ENCODE measurements at places on chromosomes 12 and 14. TPM values are rescaled to one million over a fixed set of nuclear protein-coding genes. Genes with fewer than 3 reads are reported as not detected.

Gene HPD
- not detected for total RNA-seq

Gene SOX5
- 1.5 TPM for total RNA-seq

Gene IFT81
- 10.4 TPM for total RNA-seq

Gene TAS2R43
- total RNA-seq, result not detected

Gene SIX1
- total RNA-seq, result 7.5 TPM

Gene LRP6
- total RNA-seq, result 29.3 TPM

Gene PLEKHH1
- 1.8 TPM for total RNA-seq

- no peak for DNase-seq
These were observed 463.2 kb upstream of the MGAT4C start for GRCh38 chr12:86719381-86719780.

DNA sequence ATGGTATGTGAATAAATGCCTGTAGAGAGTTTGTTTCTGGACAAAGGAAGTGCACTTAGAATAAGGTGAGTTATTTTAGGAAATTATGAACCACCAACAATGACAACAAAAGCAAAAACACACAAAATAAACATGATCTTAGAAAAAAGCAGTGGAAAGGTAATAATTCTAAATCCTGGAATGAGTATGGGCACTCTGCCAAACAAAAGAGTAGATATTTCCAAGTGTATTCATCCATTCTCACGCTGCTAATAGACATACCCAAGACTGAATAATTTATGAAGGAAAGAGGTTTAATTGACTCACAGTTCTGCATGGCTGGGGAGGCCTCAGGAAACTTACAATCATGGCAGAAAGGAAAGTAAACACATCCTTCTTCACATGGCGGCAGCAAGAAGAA lies 269.3 kb upstream of the NPAS3 start:
- DNase-seq, result no peak

DNA sequence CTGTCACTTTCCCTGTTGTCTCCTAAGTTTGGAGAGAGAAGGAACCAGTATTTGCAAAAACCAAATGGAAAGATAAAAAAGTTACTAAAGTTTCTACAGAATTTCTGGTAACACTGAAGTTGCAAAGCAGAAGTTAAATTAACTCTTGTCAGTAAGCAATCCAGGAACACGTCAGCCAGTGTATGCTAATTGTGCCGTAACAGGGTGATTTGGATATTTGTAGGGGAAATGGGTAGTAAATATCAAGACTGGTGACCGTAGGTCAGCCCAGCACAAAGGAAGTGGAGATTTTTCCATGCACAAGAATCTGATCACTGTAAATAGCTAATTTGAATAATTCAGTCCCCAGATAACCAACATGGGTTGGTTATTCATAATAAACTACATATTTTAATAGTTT lies 2.3 kb downstream of the CDKN1B start:
- no peak for DNase-seq

GRCh38 chr12:120367233-120367923 lies 1.6 kb downstream of the MSI1 start:
- no peak for DNase-seq

GRCh38 chr12:119050663-119051062 lies 69.3 kb downstream of the SRRM4 start:
- no peak for DNase-seq

DNA sequence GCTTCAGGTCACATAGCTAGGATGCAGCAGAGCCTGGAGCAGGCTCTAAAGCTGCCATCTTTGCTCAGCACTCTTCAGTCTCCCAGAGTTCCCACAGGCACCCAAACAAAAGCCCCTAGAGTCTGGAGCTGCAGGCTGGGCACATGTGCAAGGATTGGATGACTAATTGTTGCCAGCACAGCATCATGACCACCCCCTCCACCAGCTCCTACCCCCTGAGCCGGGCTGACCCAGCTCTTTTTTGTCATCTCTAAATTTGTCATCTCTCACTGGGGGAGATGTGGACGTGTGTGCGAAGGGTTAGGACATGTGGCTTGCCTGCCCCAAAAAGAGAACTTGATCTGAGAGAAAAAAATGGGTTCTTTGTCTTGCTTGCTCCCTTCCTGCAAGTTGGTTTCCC lies 4.3 kb upstream of the MMP19 start:
- no peak for DNase-seq

- DNase-seq, result no peak
These were observed 49.3 kb downstream of the RAB35 start for GRCh38 chr12:120067084-120067869.

DNA sequence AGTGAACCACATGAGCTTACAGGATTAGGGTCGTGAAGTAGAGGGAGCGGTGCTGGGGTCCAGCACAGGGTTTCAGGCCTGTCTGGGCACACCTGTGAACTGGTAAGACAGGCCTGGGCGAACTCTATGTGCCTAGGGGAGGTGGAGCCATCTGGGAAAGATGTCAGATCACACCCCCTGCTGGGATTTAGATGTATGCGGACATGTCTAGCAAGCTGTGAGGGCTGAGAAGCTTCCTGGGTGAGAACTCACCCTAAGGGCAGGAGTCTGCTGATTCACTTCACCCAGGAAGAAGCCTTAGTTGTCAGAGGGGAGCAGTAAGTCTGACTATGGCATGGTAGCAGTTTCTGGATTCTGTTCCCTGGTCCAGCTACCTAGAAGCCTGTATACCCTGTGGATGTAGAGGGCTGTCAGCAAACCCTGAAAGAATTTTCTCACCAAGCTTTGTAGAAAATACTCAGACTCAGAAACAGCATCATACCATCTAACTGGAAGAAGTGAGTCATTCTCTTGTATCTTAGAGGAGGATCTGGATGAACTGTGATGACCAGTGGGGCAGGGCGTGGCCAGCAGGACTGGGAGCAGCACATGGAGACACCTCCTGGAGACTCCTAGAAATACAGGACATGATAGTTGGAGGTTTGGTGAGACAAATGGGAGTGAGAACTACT lies 11.2 kb upstream of the PYGL start:
- no peak for DNase-seq

DNA sequence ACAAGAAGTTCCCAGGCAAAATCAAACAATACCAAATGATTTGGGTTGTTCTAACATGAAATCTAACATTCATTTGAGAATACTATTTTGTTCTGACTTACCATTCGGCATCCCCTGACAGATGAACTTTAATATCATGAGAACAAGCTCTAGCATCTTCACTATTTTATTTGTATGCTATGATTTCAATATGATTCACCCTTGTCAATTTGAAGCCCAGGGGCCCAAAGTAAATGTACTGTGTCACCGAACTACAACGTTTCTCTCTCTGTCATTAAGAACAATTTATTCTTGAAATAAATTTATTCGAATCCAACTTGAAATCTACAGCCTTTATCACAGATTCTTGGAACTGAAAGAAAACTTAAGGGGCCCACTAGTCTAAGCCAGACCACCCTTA lies 146.2 kb upstream of the RASSF8 start:
- no peak for DNase-seq

GRCh38 chr14:34895277-34895676 lies 20.1 kb upstream of the BAZ1A start:
- no peak for DNase-seq

DNA sequence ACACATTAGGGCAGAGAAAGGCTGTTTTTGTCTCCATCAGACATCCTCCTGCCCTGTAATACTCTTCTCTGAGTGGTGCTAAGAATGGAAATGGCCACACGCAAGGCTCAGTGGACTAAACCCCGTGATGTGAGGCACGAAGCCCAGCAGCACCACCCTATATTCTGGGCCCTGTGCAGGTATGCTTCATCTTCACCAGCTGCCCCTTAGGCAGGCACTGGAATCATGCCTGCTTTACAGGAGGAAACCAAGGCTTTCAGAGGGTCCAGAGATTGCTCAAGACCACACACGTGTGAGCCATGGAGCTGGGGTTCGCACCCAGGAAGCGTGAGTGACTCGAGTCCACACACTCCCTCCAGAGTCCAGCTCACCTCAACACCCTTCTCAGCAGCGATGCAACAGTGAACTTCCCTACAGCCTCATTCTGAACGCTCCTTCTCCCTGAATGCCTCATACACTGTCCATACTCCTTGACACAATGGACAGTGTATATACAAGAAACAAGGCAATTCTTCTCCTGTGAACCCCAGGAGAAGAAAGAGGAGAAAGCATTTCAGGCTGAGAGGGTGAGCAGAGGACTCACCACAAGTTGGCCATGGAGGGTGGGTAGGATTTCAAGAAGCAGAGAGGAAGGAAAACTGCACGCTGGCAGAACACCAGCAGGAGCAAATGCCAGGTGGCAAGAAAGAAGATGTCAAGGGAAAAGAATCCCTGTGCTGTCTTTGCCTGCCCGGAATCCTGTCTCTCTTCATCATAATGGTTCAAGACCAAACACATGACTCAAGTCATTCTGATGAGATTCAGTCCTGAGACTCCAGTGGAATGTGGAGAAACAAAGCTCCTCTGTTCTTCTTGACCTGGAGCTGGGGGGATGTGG lies 39.1 kb downstream of the NT5DC3 start:
- no peak for DNase-seq

DNA sequence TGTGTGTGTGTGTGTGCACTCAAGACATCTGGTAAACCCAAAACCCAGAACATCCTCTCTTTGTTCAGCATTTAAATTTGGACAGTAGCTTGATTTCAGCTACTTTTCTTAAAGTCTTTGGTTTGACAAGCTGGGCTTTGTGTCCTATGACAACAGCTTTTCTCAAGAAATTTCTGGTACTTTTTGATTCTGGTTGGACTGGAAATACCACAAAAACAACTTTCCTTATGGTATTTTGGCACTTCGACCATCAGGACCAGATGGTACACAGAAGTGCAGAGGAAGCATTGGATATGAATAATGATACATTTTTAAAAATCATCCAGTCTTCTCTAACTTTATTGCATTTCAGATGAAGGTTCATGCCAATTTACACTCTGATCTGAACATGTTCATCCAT lies 286.6 kb upstream of the FLRT2 start:
- no peak for DNase-seq

DNA sequence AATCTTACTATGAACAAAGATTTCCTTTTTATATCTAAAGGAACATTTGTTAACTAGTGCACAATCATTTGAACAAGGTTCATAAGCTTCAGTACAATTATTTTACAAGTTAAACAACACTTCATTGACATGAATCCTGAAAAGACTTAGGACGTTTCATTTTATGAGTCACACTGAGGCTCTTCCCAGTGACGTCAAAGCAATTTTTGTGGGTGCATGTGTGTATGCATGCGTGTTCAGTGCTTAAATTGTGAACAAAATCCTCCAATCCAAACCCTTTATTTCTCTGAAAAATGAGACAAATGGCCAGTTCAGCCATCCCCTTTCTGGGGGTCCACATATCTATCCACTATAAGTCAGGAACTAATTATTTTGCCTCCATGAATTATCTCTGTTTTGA lies 2.9 kb downstream of the LMNTD1 start:
- DNase-seq, result no peak

- DNase-seq, result no peak
These were observed 199.7 kb upstream of the LMNTD1 start for GRCh38 chr12:25752710-25753309.

DNA sequence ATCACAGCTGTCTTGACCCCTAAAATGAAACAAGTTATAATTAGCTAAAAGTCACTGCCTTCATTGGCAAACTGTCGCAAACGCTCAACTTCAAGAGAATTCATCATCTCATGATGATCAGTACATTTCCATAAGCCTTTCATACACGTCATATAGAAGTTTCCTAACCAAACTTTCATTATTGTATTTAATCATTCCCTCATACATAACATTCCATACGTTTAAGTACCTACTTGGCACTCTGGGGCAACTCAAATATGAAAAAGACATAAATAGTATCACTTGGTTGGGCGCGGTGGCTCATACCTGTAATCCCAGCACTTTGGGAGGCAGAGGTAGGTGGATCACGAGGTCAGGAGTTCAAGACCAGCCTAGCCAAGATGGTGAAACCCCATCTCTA lies 12.4 kb upstream of the PPP2R5E start:
- no peak for DNase-seq

DNA sequence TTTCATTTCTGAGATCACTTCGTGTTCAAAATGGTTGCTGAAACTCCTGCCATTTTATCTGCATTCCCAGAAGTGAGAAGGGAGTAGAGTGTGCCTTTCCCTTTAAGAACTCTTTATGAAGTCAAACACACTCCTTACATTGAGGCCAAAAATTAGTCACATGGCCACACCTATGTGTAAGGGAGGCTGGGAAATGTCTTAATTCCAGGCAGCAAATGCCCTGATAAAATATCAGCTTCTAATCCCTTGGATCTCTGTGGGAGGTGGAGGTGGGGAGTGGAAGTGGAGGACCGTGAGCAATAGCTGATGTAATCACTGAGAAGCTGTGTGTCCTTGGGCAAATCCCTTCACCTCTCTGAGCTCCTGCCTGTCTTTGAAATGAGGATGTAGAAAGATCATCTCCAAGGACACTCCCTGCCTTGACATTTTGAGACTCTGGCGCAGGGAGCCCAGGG lies 22.7 kb upstream of the ANKRD9 start:
- no peak for DNase-seq

DNA sequence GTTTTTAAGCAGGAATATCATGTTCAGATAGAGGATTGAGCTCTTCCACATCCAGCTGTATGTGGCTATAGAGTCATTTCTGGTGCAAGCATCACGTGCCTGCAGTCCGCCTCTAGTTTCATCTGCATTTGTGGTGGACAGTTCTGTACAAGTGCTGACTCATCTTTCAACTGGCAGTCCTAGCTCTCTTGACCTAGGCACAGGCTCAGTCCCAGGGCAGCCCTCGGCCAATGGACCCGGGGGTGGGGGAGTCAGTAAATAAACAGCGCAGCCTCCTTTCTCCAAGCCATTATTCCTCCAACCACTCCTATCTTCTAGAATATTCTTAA lies 41.8 kb upstream of the FRMD6 start:
- no peak for DNase-seq

DNA sequence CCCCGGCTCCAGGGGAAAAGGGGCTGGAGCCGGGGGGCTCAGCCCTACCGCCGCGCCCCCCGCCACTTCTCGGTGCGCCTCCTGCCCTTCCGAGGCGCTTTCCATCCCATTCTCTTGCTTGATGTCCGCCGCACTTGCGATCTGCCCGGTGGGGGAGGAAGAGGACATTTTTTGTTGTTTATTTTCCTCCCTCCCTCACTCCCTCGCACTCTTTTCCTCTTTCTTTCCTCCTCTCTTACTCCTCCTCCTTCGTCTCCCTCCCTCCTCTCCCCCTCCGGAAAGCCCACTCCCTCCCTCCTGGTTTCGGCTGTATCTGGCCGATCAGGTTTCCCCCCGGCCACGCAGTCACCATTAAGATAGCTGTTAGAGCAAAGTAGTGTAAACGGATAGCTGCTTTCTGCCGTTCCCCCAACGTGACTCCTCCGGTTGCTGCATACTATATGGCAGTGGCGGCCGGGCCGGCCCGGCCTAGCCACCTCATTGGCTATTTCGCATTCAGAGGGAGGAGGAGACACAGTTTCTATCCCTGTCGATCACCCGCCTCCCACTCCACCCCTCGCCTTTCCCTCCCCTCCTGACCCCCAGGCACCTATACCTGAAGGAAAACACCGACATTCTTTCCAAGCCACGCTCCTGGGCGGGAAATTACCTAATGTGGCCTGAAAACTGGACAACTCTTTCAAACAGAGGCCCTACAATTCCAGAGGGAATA lies at the start of gene SIX4:
Gene SIX4 (minus strand): TSS at position 445 of the 712 bp plus-strand sequence. CDS start 277 bp downstream, at position 168.
- DNase-seq, result no peak

GRCh38 chr14:74963178-74963704 lies 7.8 kb upstream of the PGF start:
- no peak for DNase-seq

- no peak for DNase-seq
These were observed 20.8 kb upstream of the AMN start for GRCh38 chr14:102901633-102902032.
